NCI-H1436 treated with DMSO at 0.1 percent for 48 hours (cell line): ENCODE measurements at places on chromosomes 3 and 15.

DNA sequence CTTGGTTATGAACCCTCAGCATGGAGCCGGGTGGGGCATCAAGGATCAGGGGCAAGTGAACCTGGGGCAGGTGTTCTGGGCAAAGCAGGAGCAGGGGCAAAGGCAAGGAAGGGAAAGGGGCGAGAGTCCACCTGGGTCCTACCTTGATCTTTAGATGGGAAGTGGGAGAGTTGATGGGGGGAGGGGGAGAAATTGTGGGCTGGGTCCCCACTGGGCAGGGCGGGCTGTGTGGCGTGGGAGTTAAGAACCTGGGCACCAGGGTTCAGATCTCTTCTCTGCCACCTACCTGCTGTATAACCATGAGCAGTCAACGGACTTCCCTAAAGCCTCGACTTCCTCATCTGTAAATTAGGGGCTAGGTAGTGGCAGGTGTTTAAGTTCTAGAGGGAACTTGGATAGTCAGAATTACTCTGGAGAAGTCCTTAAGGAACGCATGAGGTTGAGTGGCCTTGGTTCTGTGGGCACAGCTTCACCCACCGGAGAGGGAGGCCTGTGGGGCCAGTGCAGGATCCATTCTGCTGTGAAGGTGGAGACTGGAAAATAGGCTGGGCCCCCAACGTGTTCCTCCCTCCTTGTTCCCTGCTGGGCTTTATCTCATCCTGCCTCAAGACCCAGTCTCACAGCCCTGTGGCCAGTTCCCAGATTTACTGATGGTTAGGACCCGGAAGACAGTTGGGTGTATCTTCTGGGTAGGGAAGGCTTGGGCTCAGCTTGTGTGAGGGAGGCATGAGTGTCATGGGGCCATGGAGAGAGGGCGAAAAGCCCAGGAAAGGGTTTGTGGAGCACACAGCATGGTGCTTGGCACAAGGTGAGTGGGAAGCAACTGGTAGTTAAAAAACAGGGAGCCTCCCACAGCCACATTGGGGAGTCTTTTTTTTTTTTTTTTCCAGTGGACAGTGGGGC, 90.6 kb downstream of the EEFSEC start:
- no peak for DNase-seq

GRCh38 chr15:66459818-66460615, 37.5 kb downstream of the SNAPC5 start:
- DNase-seq = no peak

DNA sequence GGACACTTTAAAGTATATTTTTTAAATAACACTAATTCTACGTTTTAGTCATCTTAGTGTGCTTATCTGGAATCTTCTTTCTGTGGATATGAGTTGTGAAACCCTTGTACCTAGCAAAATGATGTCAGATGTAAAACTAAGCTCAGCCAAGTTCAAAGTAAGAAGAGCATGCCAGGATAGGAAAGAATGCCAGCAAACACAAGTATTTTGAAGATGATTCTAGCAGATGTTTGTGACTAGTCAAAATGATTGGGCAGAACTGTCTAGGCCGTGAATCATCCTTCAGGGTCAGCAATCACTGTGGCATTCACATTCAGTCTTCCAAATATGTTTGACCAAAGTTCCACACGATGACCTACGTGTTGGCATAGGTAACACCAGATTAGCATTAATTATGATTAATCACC, 5.4 kb upstream of the PLOD2 start:
- no peak for DNase-seq

GRCh38 chr3:14772533-14773138, 46.1 kb upstream of the FGD5 start:
- no peak for DNase-seq

GRCh38 chr15:45653702-45654424, 19.0 kb downstream of the SQOR start:
- no peak for DNase-seq
